ENCODE measurements at places on chromosomes 1 and 21. TPM values are rescaled to one million over a fixed set of nuclear protein-coding genes. Genes with fewer than 3 reads are reported as not detected.

Gene KRTAP13-2
- not detected for polyA plus RNA-seq

- DNase-seq = no peak
Observed at GRCh38 chr21:39657091-39657689, 44.5 kb downstream of the B3GALT5 start.

GRCh38 chr1:25517476-25518394, 25.7 kb upstream of the LDLRAP1 start:
- DNase-seq = no peak

- DNase-seq = no peak
Observed at GRCh38 chr1:173195596-173196088, 11.5 kb downstream of the TNFSF4 start.

GRCh38 chr1:204174958-204175357, 8.8 kb upstream of the REN start:
- no peak for DNase-seq

Gene FAM43B
- polyA plus RNA-seq = 0.25 TPM

DNA sequence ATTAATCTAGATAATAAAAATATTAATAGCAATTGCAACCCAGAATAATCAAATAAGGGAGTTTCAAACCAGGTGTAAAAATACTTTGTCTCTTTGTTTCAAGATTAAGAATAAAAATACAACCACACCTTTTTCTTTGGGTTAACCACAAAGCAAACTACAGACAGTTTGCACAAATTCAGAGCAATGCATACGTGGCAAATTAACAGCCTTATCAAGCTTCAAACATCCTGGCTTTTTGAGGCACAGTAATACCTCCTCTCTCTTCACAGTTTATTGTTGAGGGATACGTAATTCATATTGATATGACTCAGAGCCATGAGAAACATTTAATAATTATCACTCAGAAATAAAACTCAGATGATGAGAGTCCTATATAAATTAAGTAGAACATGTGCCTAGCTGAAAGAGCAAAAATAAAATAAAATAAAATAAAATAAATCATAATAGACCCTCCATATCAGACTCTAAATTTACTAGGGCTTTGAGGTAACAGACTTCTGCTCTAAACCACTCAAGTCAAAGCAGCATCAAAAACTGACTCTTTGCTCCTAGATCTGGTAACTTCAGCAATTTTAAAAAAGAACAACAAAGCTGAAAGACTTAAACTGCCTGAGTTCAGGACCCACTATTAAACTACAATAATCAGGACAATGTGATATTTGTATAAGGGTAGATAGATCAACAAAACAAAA, 11.4 kb downstream of the EDEM3 start:
- peak; percentile 84 for DNase-seq

GRCh38 chr1:44519035-44519676, 114.1 kb downstream of the RNF220 start:
- DNase-seq = no peak

DNA sequence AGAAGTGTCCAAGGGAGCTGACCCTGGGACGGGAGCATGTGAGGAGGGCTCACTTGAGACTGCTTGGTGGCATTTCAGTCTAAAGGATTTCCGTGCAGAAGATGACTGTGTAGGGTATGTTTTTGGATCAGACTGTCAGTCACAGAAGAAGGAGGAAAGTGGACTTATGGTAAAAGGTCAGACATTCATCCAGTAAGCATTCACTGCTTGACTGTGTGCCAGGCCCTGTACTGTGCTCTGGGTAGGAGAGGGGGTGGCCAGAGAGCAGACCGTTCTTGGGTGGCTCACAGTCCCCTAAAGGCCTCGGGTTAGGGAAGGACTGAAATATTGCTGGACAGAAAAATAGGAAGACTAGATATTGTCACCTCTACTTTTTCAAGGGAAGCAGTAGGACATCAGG, 2.1 kb upstream of the SERINC2 start:
- DNase-seq = no peak

DNA sequence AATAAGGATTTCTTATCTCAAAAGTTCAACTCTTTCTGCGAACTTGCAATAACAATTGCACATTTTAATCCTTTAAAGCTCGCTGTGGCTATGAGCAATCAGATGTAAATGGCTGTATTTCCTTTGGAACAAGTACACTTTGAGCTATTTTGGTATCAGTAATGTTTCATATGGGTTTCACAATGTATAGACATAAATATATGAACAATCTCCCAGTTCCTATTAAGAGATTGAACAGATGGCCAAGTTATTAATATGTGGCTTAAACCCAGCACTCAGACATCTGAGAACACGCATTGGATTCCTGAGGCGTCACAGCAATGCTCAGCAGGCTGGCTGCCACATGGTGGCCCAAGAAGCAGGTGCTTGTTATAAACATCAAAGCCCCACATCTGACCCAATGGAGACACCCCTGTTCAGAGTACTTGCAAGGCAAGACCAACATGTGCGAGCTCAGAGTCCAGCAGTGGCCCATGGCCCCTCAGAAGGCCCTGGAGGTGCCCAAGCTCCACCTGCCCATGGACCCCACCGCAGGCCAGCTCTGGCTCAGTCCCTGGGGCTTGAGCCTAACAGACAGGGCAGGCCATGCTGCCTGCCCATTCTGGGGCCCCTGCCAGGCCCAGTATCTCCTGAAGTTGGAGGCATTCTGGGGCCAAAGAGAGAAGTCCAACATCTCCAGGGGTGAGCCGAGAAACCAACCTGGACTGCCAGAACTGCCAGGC, 23.7 kb downstream of the PSMG1 start:
- DNase-seq = no peak

DNA sequence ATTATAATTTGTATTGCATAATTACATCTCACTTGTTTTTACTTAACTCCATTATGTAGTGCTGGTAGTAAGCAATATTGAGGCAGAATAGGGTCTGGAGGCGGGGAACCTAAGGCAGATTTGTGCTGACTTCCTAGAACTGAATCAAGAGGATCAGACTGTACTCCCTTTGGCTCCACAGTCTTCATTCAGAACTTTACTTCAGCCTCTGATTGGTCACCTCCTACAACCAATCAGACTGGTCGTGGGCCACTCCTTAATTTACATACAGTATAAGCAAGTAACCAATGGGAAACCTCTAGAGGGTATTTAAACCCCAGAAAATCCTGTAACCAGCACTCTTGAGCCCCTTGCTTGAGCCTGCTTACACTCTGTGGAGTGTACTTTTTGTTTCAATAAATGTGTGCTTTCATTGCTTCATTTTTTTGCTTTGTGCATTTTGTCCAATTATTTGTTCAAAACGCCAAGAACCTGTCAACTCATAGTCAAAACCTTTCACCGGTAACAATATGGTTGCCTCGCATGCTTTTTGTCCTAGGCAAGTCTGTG, 31.6 kb downstream of the ZBTB8OS start:
- DNase-seq = no peak

- no peak for DNase-seq
Observed at GRCh38 chr1:57404884-57405283, 19.0 kb downstream of the DAB1 start.
